Left cardiac atrium (tissue), 4 donors: ENCODE measurements at places on chromosomes 16 and 17.

GRCh38 chr16:22912654-22913053, 98.7 kb downstream of the HS3ST2 start:
- DNase-seq, result no peak

GRCh38 chr17:32268734-32269288, 3.2 kb downstream of the RHBDL3 start:
- no peak for DNase-seq

- no peak for DNase-seq
Measured at GRCh38 chr16:85329059-85329812, 217.0 kb upstream of the CIBAR2 start.

- DNase-seq, result peak; percentile 87
Measured at GRCh38 chr17:41648411-41649195, 24.2 kb upstream of the KRT17 start.

DNA sequence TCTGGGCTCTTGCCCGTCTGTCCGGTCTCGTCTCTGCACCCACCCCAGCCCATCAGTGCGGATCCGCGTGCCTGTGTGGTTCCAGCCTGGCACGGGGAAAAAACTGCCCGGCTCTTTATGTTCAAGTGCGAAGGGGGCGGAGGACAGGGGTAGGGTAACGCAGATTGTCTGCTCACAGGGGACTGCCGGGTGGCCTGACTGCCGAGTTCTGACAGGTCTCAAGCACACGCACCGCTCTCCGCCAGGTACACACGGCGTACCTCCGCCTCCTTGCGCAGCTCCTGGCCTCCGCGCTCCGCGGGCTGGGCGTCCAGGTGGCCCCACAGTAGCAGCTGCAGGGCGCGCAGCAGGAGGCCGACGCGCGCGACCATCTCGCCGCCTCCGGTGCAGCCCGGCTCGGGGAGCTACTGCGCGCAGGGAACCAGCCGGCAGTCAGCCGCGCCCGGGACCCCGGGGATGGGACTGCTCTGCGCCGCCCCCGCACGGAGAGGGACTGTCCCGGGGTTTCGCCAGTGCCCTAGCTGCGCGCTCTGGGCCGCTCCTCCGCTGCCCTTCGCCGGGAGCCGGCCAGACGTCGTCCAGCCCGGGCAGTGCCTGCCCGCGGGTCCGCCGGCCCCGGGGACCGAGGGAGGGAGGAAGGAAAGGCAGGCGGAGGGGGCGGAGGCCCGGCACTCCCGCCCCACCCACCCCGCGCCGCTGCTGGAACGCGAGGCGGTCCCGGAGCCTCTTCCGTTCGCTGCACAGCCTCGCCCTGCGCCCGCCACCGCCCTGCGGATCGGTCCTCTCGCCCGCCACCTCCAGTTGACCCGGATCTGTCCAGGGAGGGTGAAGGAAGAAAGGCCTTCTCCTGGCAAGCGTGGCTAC, at the start of gene MMP28:
Gene MMP28 (minus strand): TSS at position 635 of the 864 bp plus-strand sequence. CDS start 264 bp downstream, at position 371.
- DNase-seq, result peak; percentile 73

- no peak for DNase-seq
Measured at GRCh38 chr16:76749780-76750375, 441.1 kb upstream of the MON1B start.

GRCh38 chr17:41521574-41522261, 3.0 kb upstream of the KRT15 start:
- no peak for DNase-seq

GRCh38 chr17:46044286-46044928, 45.4 kb downstream of the STH start:
- peak; percentile 74 for DNase-seq

GRCh38 chr16:75048054-75048453, 49.2 kb downstream of the ZNRF1 start:
- DNase-seq, result no peak

GRCh38 chr16:84504420-84505248, at the start of gene MEAK7:
MEAK7 (minus strand) TSS chr16:84504659; CDS start chr16:84498086, 6,573 bp downstream.
- DNase-seq, result peak; percentile 99

GRCh38 chr16:62954144-62955032, 918.1 kb upstream of the CDH8 start:
- no peak for DNase-seq

DNA sequence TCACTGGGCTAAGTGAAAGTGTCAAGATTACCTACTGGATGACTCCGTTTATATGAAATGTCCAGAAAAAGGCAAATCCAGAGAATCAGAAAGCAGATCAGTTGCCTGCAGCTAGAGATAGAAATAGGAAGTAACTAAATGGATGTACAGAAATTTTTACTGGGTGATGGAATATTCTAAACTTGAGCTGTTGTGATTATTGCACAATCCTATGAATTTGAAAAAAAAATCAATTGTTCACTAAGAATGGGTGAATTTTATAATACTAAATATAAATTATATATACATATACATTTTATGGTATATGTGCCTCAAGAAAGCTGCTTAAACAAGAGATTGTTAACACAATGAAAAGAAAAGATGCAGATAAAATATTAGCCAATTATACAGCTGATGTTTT, 181.1 kb upstream of the C16orf82 start:
- no peak for DNase-seq

DNA sequence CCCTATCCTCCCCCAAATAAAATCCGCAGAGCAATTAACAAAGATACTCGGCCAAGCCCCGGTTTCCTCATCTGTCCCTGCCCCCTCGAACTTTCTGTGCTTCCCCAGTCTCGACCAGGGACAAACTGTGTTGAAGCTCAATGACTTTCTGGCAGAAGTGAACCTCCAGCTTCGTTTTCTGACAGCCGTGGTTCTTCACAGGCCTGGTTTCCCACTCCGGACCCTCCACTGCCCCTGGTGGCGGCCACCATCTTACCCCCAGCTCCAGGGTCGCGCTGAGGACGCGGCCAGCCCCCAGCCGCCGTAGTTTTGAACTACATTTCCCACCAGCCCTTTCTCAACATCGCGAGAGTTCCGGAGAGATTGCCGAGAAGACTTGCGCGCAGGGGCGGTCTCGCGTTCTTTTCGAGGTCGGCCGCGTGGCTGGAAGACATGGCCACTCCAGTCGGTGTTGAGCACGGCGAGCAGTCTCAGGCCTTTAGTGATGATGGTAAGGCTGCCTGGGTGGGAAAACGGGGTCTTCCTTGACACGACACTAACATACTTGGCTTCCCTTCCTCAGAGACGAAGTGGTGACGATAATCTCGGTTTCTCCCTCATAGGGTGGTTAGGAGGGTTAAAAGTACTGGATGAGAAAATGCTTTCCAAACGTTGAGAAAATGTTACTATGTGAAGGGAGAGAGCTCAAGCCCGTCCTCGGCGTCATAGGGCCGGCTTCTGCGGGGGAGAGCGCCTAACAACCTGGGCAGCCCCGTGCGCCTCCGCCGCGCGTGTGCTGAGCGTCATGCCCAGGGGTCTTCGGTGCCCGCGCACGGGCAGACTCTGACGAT, 17.7 kb downstream of the PRCD start:
- peak; percentile 96 for DNase-seq

DNA sequence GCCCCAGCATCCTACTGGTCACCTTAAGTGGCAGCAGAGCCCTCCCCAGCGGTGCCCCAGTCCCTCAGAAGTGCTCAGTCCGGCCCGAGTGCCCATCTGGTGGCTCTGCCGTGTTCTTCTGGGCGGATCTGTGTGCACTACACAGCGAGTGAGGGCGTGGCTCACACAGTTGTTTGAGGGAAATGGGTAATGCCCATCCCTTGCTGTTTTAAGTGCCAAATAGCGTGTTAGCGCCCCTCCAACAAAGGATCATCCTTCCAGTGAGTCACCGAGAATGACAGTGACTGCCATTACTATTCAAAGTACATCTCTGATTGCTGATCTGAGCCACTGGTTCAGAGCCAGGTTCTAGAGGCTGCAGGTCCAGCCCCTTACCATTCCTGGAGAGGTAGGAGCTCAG, 152.0 kb downstream of the LGALS9B start:
- DNase-seq, result no peak

- DNase-seq, result no peak
Measured at GRCh38 chr16:79608976-79609375, 8.4 kb upstream of the MAF start.

DNA sequence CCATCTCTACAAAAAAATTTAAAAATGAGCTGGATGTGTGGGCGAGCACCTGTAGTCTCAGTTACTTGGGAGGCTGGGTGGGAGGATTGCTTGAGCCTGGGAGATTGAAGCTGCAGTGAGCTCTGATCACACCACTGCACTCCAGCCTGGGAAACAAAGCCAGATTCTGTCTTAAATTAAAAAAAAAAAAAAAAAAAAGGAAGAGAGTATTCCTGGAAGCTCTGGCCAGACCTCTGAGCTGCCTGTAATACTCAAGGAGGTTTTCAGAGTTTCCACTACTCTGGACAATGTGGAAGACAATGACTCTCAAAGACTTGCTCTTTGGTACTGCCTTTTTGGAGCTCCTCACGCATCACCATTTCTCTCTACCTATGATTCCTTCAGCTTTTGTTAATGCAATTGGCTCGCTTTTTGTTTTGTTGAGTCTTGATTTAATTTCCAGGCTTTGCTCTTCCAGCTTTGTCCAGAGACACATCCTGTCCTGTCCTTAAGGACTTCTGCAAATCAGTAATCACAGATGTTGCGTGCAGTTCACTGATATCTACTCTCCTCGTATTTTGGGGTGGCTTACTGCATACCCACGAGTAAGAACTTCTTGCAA, 10.8 kb downstream of the CHD9 start:
- DNase-seq, result no peak

DNA sequence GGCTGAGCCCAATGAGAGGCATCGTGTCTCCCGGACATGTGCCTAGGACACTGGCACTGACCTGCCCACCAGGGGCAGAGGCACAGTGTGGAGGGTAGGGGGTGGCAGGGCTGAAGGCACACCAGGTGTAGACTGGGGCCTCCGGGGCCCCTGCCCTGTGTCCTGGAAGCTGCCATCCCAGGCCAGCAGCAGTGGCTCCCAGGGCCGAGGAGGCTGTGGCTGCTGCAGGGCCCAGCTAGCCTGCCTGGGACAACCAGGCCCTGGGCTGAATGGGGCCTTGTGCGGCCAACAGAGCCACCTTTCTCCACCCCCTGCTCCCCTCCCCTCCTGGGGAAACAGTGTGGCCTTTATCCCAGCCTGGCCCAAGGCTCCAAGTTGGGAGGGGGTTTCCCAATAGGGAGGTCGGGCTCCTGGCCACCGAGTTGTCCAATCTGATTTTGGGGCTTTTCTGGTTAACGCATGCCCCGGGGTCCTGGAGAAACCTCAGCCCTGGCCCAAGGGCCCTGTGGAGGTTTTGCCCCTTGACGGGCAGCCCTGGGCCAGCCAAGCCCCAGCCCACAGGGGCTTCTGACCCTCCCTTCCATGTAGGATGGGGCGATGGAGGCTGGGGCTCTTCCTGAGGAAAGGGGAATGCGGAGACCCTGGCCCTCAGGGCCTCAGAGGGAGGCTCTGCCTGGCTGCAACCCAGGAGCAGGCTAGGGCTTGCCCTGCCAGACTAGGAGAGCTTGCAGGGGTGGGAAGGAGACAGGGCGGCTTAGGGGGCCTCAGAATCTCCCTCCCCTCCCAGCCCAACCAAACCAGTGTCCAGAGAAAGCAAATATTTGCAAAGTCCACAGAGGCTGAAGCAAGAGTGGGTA, 4.2 kb downstream of the MTSS2 start:
- no peak for DNase-seq

DNA sequence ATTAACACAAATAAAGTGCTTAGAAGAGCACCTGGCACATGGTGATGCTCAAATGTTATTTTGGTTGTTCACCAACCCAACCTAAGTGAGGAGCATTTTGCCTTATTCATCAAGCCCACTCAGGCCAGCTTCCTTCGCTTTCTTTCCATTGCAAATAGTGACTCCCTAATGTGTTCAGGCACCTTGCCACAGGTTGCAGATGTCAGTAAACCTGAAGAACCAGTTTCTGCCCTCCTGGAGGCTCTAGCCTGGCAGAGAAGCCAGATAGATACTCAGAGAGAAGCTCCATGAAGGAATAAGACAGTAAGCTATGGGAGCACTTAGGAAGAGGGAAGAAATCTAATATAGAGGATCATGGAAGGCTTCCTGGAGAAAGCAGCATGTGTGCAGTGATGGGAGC, 23.9 kb downstream of the GPR139 start:
- no peak for DNase-seq

DNA sequence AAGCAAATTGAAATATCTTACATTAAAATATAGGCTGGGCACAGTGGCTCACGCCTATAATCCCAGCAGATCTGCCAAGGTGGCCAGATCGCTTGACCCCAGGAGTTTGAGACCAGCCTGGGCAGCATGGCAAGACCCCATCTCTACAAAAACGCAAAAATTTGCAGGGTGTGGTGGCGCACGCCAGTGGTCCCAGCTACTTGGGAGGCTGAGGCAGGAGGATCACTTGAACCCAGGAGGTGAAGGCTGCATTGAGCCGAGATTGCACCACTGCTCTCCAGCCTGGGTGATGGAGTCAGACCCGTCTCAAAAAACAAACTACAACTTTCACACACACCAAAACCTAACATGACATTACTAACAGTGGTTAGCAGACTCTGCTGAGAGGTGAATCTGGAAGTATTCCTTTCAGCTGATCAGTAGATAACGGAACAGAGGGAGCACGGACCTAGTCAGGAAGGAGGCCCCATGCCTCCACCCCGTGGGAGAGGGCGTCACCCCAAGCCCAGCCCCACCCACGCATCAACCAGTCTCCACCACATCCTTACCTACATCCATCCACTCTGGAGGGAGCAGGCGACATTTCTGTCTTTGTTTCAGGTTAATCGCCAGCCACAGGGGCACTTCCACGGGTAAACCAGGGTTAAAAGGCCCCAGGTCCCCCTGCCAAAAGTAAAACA, 1.7 kb downstream of the GINS2 start:
- DNase-seq, result no peak

- peak; percentile 6 for DNase-seq
Measured at GRCh38 chr17:17082878-17083277, 40.6 kb downstream of the MPRIP start.

GRCh38 chr17:67477687-67478086, 100.6 kb downstream of the PITPNC1 start:
- no peak for DNase-seq

DNA sequence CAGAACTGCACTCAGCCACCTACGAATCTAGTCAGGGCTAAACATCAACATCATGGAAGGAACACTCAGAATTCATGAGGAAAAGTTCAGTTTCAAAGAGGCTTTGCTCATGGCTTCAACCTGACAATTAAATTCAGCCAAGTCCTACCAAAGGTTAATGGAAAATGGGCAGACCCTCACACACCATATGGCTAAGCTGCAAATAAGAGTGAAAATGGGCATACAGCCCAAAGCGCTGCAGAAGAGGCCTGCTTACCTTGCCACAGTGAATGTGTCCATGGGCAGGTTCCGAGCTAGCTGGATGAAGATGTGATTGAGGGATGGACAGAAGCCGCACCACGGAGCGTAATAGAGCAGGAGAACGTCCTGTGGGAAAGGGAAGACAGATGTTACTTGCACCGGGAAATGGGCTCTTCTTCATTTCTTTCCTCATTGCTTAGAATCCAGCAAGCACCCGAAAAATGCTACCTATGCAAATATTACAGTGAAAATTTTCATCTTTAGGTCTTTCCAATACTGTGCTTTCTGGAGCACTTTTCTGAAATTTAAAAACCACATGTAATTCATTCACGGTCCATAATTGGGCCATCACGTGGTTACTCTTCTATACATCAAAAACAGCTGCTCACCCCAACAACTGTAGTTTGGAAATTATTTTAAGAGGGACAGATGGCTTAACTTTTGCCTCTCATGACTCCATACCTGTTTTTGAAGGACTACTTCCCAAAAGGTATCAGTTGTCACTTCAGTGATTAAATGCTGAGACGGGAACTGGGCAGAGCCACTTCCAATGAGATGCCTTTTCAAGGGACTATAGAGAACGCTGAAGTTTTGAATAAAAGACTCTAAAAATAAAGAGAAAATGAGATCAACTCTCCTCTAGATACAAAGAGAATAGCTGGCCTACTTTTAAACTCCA, 19.6 kb downstream of the SNN start:
- DNase-seq, result no peak
